ENCODE measurements at places on chromosomes 12 and 14. TPM values are rescaled to one million over a fixed set of nuclear protein-coding genes. Genes with fewer than 3 reads are reported as not detected.

- DNase-seq: no peak
These were observed 107.0 kb upstream of the RBM19 start for GRCh38 chr12:114073076-114073475.

Gene CIDEB
- total RNA-seq: not detected

- DNase-seq: peak; percentile 29
These were observed 29.6 kb upstream of the OR5AU1 start for GRCh38 chr14:21185491-21185890.

DNA sequence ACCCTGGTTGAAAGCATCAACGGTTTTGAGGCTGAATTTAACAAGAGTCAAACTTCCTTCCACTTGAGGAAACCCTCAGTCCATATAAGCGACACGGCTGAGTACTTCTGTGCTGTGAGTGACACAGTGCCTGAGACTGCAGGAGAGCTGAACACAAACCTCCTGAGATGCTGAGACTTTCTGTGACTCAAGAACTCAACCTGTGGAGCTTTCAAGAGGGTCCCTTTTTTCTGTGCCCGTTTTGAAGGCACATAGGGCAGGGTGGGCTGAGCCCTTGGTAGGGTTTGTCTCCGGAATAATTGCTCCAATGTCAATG, 305.3 kb upstream of the OR4E1 start:
- DNase-seq: no peak

- DNase-seq: peak; percentile 53
These were observed 30.2 kb upstream of the CIPC start for GRCh38 chr14:77067632-77068516.

DNA sequence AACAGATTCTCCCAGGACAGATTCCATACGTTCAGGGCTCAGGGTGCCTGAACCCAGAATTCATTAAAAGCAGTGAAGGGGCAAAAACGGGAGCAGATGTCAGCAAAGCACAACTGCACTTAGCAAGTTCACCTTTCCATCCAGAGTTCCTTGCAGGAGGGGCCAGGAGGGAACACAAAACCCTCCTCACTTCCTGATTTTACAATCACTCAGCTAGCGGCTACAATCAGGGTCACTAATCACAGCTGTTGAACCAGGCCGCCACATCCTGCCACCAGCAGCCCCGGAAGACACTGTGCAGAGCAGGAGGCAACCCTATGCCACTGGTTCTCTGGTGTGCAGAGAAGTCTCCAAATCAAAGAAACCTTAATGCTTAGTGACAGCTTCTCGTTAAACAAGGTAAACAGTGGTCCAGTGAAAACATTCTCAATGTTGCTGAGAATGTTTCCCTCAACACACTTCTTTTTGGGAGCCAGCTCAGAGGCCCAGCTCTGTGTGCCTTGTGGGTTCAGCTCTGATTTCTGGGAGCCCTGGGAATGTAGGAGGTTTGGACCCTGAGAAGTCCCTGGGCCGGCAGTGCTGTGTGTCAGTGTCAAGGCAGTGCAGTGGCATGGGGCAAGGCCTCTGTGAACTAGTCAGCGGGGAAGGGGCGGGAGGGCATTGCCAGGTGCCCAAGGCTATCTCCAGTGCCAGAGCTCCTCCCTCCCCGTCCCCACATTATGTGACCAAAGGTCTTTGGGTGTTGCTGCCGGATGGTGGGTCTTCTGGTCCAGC, 54.5 kb downstream of the VCPKMT start:
- DNase-seq: no peak

Gene FZD10
- not detected for total RNA-seq
